ENCODE measurements at places on chromosomes 3 and 15. TPM values are rescaled to one million over a fixed set of nuclear protein-coding genes. Genes with fewer than 3 reads are reported as not detected.
A peak's percentile ranks its signal among the peaks of the same experiment; 100 is the strongest.

DNA sequence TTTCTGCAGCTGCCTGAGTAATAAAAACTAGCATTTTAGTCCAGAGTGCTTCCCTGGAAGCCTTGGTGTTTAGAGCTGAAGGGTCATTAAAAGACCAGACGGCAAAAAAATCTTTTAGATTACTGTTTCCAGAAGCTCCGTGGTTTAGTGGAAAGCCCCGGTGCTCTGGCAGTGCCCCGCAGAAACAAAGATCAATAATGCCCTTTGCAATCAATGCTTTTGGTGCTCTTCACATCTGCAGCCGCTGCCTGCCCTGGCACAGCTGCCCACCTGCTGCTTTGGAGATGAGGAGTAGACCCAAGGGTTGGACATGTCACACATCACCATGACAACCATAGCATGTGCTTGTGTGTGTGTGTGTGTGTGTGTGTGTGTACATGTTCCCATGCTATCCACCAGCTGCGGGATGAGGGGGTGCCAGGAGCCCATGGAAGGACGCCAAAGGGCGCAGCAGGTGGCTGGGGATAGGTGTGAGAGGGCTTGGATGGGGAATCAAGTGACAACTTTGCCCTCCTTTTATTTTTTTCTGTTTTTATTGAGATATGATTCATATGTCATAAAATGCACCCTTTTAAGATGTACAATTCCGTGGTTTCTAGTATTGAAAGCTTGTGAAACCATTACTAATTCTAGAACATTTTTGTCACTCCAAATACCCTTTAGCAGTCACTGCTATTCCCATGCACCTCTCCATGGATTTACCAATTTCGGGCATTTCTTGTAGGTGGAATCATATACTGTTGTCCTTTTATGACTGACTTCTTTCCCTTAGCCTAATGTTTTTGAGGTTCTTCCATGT, 75.7 kb upstream of the KLHL25 start:
- peak; percentile 56 for DNase-seq

The ZNF619 gene
- total RNA-seq: 8.2 TPM

The ADGRG7 gene
- 2.9 TPM for total RNA-seq

The GPR27 gene
- total RNA-seq: 1.2 TPM

DNA sequence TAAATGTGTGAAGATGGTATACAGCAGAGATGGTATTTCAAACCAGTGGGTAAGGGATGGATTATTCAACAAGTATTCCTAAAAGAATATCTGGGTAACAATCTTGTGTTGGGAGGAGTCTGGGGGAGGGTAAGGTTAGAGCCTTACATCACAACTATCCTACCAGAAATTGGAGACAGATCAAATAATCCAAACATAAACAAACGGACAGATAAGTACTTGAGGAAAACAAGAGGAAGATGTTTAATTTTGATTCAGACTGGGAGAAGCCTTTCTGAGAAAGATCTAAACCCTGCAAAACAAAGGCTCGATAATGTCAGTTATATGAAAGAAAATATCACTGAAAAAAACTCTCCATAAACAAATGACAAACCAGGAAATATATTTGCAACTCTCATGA, 77.9 kb downstream of the SLC9A9 start:
- DNase-seq: no peak

DNA sequence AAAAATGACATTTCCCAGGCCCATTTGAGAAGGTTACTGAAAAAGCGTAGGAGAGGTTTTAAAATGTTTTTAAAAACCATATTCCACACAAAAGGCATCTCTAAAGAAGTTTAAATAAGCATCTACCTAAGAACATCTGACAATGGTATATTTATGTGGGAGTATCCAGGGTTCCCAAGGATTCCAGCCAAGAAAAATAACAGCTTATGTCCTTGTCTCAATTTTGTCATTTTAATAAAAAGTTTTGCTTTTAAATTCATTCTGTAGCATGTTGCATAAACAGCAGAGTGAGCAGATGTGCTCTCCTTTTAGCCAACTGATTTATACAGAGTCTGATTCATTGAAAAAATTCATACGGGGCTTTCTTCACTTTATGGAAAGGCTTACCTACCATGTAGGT, 129.9 kb downstream of the LRRC3B start:
- no peak for DNase-seq

The LIPH gene
- total RNA-seq: 2.2 TPM

The STRIT1 gene
- not detected for total RNA-seq

- DNase-seq: no peak
Observed at GRCh38 chr15:56053046-56053400, 59.6 kb upstream of the NEDD4 start.

DNA sequence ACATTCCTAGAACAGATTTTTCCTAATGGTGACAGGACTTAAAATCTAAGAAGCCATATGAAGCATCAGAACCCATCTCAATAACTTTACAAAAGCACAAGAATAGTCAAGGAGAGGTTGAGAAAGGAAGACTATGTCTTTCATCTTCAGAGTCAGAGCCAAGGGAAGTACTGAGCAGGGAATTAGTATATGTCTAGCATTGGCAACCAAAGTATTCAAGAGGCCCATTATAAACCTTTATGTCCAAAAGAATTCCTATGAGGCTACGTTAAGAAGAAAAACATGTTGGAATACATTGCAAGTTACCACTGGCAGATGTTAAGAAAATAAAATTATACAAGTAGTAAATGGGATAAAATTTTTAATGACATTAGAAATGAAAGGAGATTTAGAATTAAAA, 150.5 kb downstream of the MAGI1 start:
- no peak for DNase-seq

The AMT gene
- total RNA-seq: 13.5 TPM

DNA sequence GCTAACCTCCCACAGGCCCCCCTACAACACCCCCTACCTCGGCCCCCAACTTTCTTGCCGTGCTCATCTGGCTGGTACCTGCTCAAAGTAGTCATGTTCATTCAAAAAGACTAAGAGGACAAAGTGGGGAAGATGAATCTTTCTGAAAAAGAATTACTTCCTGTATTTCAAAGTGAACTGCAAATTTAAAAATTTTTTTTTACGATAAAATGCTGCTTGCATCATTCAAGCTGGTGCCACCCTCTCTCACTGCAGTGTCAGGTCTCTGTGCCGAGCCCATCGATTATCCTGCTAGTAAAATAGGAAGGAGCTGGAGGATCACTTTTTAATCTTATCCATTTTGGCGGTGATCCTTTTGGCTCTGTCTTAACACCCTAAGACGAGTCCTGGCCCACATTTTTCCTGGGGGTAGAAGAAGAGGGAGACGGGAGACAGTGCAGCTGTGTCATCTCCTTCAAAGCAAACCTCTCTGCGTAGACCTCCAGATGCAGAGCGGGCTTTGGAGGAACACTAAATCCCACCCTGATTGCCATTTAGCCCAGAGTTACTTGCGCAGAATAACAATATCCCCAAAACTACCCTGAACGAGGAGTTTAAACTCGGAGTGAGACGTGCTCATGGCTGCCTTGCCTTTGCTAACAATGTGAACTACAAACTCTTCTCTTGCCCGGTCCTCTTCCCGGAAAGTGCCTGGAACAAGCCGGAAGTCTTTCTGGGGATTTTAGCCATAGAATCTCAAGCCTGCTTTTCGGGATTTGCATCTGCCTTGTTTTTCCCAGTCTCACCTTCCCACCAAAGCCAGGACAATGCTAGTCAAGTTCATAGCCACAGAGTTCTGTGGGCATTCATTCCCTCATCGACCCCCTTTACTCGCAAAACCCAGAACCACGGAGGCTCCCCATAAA, 66.2 kb upstream of the CGNL1 start:
- peak; percentile 57 for DNase-seq

The TRIP4 gene
- 13.5 TPM for total RNA-seq

The HOMER2 gene
- total RNA-seq: 59.0 TPM

The FEM1B gene
- total RNA-seq: 82.8 TPM

- no peak for DNase-seq
Observed at GRCh38 chr3:118938183-118938961, 96.3 kb downstream of the IGSF11 start.

DNA sequence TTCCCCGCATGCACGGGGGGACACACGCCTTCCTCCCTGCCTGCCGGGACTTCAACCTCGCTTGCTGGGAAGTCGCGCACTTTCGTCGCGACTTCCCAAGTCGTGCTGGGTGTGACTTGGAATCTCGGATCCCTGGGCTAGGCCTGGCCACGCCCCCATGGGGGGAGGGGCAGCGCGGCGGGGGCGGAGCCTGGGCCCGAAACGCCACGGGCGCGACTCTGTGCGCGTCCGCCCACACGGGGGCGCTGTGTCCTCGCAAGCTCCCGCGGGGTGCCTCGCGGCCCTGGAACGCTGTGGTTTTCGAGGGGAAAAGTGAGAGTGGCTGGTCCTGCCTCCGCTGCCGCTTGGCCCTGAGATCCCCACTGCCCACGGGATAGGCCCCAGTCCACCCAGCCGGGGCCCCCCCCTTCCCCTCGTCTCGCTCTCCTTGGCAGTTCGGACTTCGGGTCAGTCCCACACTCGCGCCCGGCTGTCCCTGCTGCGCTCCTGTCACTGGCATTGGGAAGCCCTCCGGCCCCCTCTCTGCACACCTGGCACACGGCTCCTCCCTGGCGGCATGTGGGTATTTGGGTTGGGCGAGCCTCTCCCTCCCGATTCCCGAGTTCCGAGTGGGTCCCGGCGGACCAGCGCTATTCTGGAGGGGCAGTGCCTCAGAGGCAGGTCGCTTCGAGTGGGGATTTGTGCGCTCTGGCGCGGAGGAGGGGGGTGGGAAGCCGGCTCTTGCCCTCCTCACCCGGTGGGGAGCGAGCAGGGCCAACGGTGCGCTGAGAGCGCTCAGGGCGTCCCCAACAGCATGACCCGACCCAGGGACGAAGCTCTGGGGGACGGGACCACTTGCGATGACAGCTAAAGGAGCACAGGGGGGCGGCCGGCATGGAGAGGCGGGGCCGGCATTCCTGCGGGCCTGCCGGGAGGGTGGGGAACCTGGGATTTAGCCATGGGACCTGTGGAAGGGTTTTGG, 23.6 kb downstream of the SEC61A1 start:
- peak; percentile 86 for DNase-seq

The GAP43 gene
- total RNA-seq: 0.96 TPM

DNA sequence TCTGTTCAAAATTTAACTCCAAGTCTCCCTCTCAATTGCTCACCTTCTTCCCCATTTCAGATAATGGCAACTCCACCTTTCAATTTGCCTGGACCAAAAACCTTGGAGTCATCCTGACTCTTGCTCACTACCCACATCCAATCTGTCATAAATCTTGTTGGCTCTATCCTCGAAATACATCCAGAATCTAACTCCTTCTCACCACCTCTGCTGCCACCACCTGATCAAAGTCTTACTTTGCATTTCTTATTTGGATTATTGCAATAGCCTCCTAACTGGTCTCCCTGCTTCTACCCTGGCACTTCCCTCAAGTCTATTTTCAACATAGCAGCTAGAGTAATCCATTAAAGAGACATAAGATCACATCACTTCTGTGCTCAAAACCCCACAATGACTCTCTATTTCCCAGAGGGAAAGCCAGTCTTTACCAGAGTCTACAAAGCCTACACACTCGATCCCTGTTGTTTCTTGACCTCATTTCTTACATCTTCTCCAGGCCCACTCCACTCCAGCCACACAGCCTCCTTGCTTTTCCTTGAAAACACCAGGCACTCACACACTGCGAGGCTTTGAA, 86.6 kb downstream of the GPR156 start:
- DNase-seq: no peak

- DNase-seq: no peak
Observed at GRCh38 chr3:95453242-95453641, 1361.2 kb upstream of the EPHA6 start.

DNA sequence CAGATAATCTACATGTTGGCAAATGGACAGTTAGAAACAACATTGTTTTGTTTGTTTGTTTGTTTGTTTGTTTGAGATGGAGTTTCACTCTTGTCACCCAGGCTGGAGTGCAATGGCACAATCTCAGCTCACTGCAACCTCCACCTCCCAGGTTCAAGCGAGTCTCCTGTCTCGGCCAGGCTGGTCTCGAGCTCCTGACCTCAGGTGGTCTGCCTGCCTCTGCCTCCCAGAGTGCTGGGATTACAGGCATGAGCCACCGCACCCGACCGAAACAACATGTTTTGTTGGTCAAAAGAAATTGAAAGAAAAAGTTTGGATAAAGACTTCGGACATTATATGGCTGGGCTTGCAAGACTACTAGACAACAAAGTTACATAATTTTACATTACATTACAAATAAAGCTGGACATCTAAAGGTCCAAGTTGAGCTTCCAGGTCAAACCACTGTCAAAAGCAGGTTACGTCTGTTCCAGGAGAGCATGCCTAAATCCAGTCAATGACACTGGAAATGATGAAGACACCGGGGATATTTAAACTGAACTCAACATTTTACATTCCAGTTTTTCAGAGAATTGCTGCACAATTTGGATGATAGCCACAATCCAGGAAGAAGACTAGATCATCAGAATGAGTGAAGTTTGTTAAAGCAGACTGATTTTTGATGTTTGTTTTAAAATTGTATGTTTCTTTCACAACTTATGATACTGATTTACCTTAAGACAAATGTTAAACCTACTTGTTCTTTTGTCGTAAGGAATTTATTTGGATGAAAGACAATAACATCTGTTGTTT, 18.6 kb downstream of the SERP1 start:
- DNase-seq: no peak

DNA sequence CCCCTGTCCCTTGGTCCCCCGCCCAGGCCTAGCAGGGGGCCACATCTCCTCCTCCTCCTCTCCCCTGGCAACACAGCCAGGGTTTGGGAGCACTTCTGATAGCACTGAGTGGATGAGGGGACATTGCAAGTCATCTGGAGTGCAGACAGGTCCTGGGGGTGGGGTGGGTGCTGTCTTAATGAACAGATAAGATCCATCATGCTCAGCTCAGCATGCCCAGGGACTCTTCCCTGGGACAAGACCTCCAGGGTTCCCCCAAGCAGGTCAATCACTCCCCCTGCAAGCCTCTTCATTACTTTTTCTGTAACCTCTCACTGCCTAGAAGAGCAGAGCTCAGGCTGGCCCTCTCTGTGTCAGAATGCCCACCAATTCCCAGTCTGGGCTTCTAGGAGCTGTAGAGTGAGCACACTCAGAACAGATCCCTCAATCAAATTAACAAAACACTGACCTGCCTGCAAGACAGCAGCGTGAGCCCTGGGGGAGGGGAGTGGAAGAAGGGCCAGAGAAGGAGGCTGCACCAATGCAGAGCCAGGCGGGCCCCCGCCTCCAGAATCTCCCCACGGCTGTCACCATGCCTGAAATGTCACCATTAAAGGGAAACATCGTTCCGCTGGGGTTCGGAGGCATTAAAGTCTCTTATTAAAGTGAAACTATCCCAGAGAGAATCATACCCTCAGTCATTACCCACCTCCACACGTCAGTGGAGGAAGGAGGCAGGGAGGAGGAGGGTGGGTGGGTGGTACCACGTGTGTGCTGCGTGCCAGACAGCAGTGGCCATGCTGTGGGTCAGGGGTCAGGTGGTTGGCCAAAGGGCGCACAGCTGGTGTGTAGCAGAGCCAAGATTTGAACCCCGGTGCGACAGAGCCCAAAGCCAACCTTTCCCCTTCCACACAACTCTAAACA, 114.7 kb upstream of the LINGO1 start:
- DNase-seq: no peak

The GPR156 gene
- total RNA-seq: 0.96 TPM

The CHL1 gene
- total RNA-seq: 18.1 TPM

The C3orf85 gene
- total RNA-seq: 2.6 TPM

DNA sequence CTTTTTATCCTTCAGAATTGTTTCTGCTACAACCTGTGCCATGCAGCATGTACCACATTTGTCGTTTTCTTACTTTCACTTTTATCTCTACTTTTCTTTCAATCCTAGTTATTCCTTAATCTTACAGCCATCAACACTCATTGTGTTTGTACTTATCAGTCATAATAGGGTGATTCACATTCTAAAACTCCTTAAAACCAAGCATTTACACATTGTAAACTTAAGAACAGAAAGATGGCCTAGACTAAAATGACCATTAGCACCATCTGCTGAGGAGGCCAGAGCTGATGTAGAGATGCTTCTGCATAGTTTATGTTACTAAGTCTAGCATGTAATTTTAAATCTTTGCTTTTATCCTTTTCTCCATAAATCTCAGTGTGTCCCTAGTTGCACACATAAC, 25.5 kb downstream of the EIF2AK4 start:
- DNase-seq: no peak

The EFCC1 gene
- total RNA-seq: not detected

All from umbilical cord (tissue), 2 donors.